ENCODE measurements at places on chromosomes 3 and 15.
A peak's percentile ranks its signal among the peaks of the same experiment; 100 is the strongest.

DNA sequence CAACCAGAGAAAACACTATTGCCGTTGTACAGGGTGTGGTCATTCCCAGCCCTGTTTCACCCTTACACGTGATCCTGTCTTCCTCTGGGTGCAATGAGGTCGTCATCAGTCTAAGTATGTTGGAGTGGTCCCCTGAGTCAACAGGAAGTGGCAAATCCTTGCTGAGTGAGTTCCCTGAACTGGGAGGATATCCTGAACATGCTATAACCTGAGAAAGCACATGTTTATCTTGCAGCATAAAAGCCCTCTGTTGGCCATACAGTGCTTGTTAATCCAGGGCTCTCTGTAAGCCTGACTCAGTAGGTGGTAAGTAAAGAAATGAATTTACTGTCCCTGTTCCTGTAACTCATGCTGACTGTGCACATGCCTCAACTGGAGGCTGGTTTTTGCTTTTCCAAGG is 477.8 kb upstream of the RGMA start:
- no peak for DNase-seq

DNA sequence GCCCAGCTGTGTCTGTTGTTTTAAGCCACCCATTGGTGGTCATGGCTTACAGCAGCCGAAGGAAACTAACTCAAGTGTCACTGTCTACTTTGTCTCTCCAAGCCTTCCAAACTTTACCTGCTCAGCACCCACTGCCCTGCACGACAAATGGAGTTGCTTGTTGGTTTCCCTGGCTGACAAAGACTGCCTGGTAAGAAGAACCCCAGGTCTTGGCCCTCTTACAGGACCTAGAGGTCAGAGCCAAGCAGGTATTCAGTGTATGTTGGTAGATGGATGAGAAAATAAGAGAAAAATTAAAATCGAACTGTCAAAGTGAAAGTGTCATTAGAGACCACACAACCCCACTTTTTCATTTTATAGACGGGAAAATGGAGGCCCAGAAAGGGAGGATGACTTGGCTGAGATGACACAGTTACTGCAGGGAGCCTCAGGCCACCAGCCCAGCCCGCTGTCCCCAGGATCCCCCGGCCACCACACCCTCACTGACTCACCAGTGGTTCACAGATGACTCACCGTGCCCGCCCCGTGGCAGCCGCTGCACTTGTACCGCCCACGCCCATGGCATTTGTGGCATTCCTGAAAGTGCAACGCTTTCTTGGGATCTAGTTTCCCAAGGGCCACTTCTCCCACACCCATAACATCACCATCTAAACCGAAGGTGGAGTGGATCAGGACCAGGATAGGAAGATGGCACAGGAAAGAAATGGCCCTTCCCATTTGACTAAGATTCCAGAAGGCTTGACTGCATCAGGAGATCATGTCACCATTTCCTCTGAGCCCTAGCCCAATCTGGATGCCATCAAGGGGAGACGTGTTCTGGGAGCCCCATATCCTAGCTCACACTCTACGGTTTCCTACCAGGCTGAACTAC is 15.2 kb downstream of the SSUH2 start:
- peak; percentile 58 for DNase-seq

GRCh38 chr3:177598097-177598833 is 401.0 kb upstream of the TBL1XR1 start:
- DNase-seq: no peak

GRCh38 chr3:146152834-146153233 is 8.2 kb downstream of the PLOD2 start:
- DNase-seq: no peak

GRCh38 chr3:169955406-169955805 is 11.2 kb upstream of the SEC62 start:
- DNase-seq: no peak

DNA sequence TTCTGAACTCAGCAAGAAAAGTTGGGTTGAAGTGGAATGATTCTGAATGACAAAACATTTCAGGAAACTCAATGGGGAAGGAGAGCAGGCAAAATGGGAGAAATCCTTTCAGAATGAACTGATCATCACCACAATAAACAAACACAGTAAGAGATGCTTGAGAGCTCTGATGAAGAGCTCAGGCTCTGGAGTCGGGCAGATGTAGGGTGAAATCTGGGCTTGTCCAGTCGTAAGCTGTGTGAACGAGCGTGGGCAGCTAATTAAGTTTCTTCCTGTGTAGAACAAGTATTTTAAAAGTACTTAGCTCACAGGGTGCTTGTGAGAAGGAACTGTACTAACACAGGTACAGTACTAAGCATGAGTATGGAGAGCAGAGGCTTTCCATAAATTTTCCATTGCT is 406.2 kb downstream of the FOXP1 start:
- no peak for DNase-seq

GRCh38 chr3:117165601-117166051 is 456.0 kb downstream of the TUSC7 start:
- DNase-seq: no peak

GRCh38 chr15:38373016-38373415 is 80.9 kb upstream of the FAM98B start:
- DNase-seq: no peak

DNA sequence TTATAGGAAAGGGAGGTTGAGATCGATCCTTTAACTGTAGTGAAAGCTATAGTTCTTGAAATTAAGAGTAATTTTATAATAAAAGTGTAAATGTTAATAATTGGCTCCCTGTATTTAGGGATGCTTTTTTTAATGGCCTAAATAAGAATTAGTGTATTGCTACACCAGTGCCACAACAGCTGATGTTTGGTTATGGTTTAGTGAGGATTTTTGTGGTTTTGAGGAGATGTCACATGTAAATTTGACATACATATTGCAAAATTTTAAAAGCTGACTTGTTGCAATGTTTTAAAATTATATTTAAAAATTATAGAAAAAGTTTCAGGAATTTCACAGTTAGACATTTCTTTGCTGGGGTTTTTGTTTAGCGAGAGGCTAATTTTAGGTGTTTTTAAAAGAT is 3.9 kb downstream of the TSC22D2 start:
- no peak for DNase-seq

DNA sequence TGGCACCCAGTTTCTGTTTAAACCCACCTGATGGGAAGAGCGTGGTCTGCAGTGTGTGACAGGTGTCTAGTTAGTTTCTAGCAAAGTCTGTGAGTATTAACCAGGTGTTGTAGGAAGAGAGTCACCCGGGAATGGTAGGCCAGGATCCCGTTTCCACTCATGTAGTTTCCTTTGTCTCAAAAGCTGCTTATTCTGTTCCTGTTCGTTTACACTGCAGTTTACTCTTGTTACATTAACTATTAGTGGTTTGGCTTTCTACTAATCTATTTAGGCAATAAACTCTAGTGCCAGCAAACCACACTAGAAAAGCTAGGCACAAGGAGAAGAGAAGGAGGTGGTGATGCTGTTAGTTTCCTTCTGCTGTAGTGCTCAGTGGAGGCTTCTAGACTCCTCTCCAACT is 32.7 kb downstream of the WDR76 start:
- no peak for DNase-seq

- peak; percentile 7 for DNase-seq
Measured at GRCh38 chr3:121995161-121996137, 26.6 kb downstream of the ILDR1 start.

- DNase-seq: no peak
Measured at GRCh38 chr3:15941958-15942357, 144.2 kb upstream of the ANKRD28 start.

DNA sequence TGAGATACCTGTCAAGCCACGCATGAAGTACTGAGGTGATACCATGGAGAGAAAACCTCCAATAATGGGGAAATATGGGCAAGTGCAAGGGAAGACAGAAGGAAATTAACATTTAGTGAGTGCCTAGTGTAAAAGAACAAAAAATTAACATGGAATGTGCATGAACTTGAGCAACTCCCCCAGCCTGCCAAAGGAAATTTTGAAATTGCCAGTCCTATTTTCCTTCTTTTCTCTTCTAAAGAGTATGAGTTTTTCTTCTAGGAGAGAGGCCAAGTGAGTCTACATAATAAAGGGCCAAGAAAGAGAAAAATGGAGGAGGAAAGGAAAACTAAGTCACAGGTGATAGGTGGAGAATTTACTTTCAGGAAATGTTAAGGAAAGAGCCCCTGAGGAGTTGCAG is 602.4 kb upstream of the MDFIC2 start:
- DNase-seq: no peak

DNA sequence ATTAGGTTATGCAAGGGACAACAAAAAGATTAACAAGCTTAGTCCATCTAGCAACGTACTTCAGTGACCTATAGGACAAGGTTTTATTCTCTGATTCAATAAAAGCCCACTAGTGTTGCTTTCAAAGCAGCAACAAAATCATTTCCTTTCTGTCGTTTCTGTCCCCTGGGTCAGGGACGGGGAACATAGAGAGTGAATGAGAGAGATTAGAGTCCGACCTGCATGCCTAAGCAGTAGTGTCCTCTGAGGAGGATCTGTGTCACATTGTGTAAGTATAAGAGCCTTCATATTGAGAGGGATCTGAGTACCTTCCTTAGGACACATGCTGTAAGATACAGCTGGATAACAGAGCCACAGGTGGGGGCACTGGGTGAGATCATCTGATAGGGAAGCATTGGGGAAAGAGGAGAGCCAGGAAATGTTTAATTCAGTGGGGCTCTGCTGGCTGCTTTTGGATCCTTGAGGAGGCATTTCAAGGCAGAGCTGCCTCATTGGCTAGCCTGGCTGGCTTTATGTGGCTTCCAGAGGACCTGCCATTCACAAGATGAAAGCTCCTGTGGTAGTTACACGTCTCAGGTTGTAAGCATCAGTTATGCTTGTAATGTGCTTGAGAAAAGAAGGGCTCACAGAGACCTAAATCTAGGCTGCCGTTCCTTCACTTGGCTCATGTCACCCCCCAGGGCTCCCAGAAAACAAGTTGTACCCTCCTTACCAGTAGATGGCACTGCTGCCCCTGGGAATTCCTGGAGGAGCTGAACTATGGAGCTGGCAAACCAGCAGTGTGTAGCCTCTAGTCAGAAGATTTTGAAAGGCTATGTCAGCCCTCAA is 2.7 kb downstream of the TMEM108 start:
- DNase-seq: peak; percentile 2
